ENCODE measurements at places on chromosomes 7 and 10.

- no peak for DNase-seq
Observed at GRCh38 chr7:70577078-70577477, 554.9 kb upstream of the GALNT17 start.

GRCh38 chr7:129266181-129266580 lies 41.4 kb downstream of the AHCYL2 start:
- DNase-seq, result no peak

- DNase-seq, result no peak
Observed at GRCh38 chr7:73351447-73352167, 23.6 kb downstream of the FKBP6 start.

- no peak for DNase-seq
Observed at GRCh38 chr10:81600185-81600584, 274.8 kb upstream of the NRG3 start.

DNA sequence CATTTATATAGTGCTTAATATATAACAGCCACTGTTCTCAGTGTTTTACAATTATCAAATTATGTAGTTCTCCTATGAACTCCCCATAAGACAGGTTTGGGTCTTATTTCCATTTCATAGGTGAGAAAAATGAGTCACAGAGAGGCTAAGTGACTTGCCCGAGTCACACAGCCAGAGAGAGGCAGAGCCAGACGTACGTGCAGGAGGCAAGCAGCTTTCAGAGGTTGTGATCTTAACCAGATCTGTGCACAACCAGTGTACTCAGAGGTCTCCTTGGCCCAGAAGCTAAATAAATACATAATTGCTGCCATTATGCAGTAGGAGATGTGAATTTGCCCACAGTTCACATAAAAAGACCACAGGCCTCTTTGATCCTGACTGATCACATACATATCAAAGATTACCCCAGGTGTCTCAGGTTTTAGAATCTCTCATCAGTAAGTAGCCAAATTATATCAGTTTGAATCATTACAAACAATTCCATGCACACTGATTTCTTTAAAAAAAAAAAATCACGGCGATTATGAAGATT lies 304.7 kb upstream of the AOAH start:
- DNase-seq, result no peak

DNA sequence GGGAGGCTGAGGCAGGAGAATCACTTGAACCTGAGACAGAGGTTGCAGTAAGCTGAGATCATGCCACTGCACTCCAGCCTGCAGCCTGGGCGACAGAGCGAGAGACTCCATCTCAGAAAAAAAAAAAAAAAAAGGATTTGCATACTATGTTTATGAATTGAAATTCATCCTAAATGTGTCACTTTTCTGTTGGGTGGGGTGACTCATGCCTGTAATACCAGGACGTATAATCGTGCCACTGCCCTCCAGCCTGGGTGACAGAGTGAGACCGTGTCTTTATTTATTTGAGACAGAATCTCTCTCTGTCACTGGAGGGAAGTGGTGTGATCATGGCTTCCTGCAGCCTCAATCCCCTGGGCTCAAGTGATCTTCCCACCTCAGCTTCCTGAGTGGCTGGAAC lies 5.8 kb downstream of the ZNF212 start:
- no peak for DNase-seq

- no peak for DNase-seq
Observed at GRCh38 chr7:135970682-135971365, 6.3 kb downstream of the MTPN start.

DNA sequence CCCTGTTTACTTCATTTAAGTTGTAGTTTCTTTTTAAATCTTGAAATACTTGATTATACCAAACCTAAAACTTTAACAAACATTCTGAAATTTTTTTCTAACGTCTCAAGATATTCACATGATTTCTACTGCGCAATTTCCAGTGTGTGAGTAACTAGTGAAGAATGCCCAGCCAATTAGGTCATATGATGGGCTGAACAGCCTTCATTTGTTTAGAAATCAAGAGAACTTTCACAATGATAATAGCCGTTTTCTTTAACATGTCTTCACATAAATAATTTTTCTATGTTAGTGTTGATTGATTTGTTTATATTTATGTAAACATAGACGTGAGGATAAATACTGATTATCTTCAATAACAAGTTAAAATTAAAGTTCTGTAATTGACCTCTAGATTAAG lies 21.8 kb downstream of the STAM start:
- DNase-seq, result peak; percentile 76

GRCh38 chr7:116546054-116546453 lies 21.2 kb downstream of the CAV1 start:
- DNase-seq, result peak; percentile 72

DNA sequence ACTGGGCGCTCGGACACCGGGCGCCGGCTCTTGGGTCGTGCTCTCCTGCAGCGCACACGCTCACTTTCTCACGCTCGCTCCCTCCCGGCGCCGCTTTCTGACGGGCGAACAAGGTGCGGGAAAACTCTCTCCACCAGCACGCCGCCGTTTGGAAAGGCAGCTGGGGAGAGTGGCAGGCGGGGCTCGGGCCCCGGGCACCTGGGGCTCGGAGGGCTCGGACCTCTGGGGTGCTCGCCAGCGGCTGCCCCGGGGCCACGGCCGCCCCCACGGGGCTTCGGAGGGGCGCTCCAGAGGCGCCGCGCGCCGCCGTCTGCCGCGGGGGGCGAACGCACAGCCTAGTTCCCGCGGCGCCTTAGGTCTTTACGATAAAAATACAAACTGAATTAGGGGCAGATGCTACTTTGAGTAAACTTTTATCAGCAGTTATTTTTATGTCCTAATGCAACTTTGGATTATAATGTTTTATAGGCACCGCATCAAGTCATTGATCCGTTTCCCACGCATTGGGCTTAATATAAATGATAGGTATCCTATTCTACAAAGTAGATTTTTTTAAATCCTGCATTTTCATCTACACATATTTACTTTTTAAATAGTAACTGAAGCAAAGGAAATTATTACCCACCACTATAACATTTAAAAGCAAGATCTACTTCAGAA lies 535 bp upstream of the EPC1 start:
- DNase-seq, result no peak

DNA sequence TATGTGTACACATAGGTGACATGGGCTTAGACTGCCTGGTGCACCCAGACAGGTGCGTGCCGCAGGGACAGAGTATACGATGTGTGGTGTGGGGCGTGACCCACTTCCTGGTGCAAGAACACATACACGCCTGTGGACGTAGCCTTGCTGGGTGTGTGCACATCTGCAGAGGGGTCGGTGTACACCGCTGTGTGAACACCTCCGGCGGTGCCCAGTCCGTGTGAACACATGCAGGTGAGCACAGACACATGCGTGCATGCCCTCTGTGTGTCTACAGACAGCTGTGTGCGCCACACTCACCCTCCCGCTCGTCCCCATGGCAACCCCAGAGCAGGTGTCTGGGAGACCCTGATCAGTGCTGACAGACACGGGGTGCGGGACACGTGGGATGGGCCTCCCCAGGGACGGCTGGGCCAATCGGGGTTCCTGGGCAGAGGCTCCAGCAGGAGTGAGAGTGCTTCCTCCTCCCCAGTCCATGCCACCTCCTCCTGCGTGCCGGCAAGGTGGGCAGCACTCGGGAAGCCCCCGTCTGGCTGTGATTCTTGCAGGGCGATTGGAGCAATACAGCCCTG lies 23.4 kb downstream of the ELFN1 start:
- DNase-seq, result no peak

DNA sequence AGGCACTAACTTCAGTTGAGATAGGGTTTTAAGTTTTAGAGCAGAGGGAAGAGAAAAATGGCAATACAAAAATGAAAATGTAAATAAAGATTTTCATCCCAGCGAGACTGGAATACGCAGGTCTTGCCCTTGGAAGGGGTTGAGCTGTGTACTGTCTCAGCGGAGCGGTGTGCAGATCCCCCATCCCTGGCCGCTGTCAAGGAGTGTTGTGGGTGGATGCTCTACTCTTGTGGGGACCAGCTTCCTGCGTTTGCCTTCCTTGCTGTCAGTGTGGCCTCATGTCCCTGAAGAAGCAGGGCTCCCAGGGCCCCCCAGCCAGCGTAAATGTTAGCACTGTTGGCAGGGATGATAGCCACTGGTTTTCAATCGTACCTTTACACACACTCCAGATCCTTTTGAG lies 249.7 kb upstream of the PITRM1 start:
- no peak for DNase-seq

- DNase-seq, result no peak
Observed at GRCh38 chr7:11168650-11169170, 195.0 kb downstream of the PHF14 start.

DNA sequence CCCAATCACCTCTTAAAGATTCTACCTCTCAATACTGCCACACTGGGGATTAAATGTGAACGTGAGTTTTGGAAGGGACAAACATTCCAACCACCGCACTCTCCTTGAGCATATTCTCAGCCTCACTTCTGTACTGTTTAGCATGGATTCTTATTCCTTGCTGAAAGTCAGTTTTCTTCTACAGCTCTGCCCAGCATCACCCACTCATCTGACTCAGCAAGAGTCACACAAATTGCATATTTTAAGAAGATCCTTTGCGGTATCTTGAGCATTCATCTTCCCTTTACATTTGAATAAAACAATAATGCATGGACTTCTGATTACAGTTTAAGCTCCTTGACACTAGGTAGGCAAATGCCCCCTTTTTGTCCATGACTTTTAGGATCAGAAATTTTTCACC lies 251.6 kb upstream of the MKLN1 start:
- no peak for DNase-seq

DNA sequence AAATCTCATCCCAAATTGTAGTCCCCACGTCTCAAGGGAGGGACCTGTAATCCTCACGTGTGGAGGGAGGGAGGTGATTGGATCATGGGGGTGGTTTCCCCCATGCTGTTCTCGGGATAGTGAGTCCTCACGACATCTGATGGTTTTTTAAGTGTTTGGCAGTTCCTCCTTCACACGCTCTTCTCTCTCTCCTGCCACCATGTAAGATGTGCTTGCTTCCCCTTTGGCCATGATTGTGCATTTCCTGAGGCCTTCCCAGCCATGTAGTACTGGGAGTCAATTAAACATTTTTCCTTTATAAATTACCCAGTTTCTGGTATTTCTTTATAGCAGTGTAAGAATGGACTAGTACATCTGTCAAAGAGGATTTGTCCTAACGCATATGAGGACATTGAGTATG lies 59.5 kb downstream of the RGS10 start:
- no peak for DNase-seq

GRCh38 chr10:131725581-131726069 lies 175.2 kb upstream of the PPP2R2D start:
- DNase-seq, result no peak

DNA sequence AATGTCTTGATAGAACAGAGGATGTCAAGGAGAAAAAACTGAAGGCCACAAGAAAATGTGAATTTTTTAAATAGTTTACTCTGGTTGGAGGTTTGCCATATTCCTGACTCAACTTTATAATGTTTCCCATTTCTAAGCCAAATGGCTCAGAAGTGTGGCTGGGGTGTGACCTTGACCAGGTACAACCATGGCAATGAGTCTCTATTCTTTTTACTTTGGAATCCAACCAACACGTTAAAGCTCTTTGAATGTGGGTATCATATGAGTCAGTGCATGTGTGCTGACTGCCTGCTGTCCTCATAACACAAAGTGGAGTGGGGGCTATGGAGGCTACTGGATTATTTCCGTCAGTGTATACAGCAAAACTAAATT lies 33.5 kb upstream of the DLD start:
- DNase-seq, result no peak

DNA sequence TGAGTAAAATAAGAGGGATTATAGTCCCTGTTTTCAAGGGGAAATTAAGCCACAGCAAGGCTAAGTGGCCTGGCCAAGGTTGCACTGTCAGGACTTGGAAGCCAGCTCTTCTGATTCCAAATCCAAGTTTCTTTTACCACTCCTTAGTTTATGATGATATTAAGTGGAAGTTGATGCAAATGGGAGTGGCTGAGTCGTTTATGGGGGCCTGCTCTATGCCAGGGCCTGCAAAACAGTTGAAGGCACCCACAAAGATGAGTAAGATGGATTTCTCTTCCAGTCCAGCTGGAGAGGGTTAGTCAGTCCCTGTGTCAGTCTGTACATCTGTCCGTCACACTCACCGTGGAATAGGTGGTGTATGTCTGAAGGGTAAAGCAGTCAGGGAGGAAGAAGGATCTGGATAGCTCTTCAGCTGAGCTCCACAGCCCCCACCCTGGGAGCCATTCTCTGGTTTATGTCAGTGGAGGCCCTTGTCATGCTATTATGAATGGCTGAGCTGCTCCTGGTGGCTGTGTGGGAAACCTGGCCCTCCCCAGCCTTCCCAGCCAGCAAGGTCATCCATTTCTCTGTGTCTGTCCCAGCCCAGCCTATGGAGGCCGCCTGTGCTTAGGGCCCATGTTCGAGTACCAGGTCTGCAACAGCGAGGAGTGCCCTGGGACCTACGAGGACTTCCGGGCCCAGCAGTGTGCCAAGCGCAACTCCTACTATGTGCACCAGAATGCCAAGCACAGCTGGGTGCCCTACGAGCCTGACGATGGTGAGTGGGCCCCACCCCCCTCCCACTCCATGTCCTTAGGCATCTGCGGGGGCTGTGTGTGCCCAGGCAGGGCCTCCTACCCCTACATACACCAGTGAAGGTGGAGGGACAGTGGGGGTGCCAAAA lies 44.5 kb downstream of the TBATA start:
- DNase-seq, result no peak

DNA sequence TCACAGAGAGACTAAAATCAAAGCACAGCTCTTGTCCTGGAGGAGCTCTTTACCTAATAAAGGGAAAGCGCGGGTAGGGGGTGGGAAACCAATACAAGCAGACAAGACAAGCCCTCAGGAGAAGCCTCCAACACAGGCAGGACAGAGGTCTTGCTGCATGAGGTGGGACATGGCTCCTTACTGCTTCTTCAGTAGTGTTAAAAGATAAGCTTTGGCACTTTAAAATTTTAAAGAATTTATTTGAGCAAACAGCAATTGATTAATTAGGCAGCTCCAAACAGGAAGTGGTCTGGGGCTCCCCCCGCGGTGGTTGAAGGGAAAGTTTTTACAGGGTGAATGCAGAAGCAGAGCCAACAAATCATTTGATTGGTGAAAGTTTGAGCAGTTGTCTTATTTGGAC lies 50.3 kb upstream of the MACC1 start:
- no peak for DNase-seq

GRCh38 chr10:8156918-8157317 lies 102.4 kb downstream of the GATA3 start:
- DNase-seq, result no peak

DNA sequence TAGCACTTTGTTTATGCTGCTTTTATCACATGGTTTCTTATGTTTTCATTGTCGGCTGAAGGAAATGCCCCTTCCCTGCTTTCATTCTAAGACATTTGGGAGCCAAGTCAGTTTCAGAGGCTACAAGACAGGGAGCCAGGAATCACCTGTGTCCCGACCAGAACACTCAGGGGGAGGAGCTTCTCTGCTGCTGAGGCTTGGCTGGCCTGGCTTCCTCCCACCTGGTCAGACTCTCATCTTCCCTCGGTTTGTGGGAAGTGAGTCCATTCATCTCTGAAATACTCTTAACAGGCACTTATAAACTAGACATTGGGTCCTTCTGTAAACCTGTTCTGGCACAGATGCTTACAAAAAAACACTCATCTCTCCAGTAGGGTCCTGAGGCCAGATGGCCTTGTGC lies 19.6 kb upstream of the GOLGA7B start:
- no peak for DNase-seq

DNA sequence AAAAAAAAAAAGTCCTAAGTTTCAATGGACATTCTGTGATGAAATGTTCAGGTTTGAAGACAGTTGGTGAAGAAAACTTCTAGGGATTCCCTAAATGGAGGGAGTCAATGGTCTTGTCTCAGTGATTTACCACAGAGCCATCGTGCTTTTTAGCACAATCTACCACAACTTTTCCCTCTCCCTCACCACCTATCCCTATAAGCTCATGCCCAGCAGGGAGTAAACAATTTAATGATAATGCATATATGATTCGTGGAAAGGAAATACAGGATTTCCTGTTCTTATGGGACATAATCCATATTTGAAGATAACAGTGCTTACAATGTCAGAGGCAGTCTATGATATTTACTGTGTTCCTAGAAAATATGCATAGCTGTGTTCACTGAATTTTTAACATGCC lies 38.4 kb upstream of the CD36 start:
- DNase-seq, result no peak

Data from H4 (cell line).